ENCODE measurements at places on chromosomes 3 and 15.
A peak's percentile ranks its signal among the peaks of the same experiment; 100 is the strongest.

- no peak for DNase-seq
Measured at GRCh38 chr15:36936613-36937012, 163.7 kb downstream of the MEIS2 start.

GRCh38 chr15:68682330-68682729 is 103.5 kb downstream of the CORO2B start:
- DNase-seq, result no peak

DNA sequence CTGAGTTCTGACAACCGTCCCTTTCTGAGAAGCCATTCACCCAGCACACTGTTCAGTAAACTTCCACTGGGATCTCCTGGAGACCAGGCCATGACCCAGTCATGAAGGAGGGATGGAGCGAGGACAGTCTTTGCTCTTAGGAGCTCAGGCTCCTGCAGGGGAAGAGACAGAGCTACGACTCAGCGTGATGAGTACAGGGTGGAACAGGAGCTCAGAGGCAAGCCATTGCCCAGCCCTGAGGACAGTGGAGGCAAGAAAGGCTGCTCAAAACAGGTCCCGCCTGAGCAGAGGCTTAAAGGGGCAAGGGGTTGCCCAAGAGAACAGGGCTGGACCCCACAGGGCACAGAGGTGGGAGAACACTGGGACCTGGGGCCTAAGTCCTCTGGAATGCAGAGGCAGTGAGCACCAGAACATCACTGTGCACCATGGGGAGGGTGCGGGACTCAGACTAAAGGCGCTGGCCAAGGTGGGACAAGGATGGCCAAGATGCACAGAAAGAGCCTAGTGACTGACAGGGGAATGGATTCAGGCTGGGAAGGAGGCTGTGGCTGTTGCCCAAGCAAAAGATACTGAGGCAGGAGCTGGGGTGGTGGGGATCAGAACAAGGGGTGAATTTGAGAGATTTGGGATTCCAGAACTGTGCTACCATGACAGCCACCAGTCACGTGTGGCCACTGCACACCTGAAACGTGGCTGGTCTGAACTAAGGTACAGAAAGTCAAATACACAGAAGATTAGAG is 25.8 kb downstream of the TMEM43 start:
- DNase-seq, result no peak

- no peak for DNase-seq
Measured at GRCh38 chr15:38349251-38349650, 96.6 kb downstream of the SPRED1 start.

- no peak for DNase-seq
Measured at GRCh38 chr3:71543371-71544016, 40.0 kb downstream of the FOXP1 start.

- DNase-seq, result no peak
Measured at GRCh38 chr3:52313774-52314188, 2.3 kb upstream of the DNAH1 start.

- no peak for DNase-seq
Measured at GRCh38 chr3:95172164-95172943, 1109.5 kb downstream of the NSUN3 start.

- no peak for DNase-seq
Measured at GRCh38 chr15:36109943-36110658, 469.3 kb upstream of the CDIN1 start.

- DNase-seq, result no peak
Measured at GRCh38 chr3:59422312-59422711, 372.5 kb upstream of the CFAP20DC start.

DNA sequence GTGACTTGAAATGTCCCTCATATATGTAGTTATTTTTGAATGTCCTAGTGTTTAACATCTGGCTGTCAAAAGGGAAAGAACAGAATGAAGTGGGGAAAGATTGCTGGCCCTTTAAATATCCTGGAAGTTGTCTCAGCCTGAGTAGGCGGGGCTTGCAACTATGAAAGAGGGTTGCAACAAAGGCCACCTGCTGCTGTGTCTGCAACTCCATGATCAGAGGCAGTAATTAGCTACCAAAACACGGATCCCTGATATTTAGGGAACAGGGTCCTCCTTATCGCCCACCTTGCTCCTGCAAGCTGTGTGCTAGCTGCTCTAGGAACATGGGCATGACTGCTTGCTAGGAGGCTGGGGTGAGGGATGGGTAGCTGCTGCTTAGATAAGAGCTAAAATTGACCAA is 100.2 kb upstream of the CFAP20DC start:
- no peak for DNase-seq

- DNase-seq, result peak; percentile 64
Measured at GRCh38 chr3:184524981-184525336, 36.6 kb upstream of the EPHB3 start.

DNA sequence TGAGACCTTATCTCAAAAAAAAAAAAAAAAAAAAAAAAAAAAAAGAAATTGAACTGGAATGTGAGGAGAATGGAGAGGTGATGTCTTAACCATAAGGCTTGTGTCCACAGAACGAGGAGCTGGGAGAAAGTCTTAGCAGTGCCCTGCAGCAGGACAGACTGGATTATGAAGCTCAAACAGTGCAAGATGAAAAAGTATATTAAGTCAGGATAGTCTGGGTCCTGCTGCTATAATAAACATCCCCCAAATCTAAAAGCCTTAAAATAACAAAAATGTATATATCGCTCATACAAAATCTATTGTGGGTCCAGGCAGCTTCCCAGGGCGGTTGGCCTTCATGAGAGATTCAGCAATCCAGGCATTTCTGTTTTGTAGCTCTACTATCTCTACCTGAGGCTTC is 175.5 kb downstream of the RAB11A start:
- DNase-seq, result no peak

DNA sequence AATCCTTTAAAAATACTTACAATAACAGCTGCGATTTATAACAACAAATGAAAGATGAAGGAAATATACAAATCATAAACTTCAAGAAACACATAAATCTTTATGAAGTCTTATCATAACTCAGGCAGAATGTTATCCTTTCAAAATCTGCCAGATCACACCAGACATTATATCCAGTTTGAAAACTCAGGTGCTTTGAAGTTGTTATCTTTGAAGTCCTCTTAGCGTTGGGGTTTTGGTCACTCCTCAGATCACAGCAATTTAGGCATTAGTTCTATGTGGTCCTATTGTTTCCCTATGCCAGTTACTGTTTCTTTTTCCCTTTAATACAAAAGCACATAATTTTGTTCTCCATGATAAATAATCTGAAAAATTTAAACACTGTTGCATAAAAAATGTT is 934.6 kb downstream of the EPHA3 start:
- DNase-seq, result no peak

DNA sequence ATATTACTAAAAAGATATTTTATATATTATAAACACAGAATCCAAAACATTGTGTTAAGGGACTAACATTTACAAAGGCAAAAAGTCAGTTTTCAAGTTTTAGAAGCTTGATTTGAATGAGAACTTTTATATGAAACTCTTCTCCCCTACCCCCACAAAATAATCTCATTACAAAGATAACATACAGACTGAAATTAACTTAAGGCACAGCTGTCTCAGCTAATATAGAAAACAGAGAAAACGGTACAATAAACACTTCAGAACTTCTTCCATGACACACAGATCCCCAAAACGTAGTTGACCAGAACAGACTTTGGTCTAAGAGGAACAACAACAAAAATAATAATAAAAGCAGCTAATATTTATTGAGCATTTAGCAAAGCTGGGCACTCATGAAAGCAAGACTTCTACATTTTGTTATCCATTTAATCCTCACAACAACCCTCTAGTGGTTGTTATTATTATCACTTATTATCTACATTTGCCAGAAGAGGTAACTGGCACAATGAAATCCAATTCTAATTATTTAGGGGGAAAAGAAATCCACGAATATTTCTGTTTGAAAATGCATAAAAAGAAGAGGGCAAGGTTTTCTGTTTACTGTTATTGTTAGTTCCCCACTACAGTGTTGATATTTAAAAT is 68.1 kb downstream of the PFN2 start:
- DNase-seq, result peak; percentile 46

- no peak for DNase-seq
Measured at GRCh38 chr15:77844798-77845446, 212.2 kb upstream of the LINGO1 start.

GRCh38 chr15:70016511-70016994 is 81.2 kb downstream of the TLE3 start:
- DNase-seq, result no peak
